Stimulated activated CD8-positive, alpha-beta memory T cell treated with anti-CD3 and anti-CD28 coated beads, Interleukin-4, amount 100 ng/mL, for 1 hour (primary cell): ENCODE measurements at places on chromosomes 3 and 15.

DNA sequence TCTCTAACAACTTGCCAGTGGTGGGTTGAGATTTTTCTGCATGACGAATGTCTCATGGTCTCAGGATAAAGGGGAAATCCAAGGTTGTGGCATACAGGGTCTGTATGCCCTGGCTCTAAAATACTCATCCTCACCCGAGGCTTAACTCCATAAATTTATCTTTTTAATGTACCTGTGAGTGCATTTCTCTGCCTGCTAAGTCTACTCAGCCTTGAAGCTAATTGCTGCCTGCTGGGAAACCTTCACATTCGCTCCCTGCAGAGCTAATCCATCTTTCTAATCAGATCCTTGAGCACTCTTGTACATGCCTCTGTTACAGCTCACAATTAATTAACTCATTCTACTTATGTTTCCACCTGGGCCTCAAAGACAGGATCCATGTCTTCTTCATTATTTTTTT is 93.8 kb downstream of the CMSS1 start:
- no peak for DNase-seq

GRCh38 chr15:31307270-31308184 is 19.1 kb upstream of the KLF13 start:
- DNase-seq: no peak

GRCh38 chr15:47139965-47140364 is 577.3 kb upstream of the SEMA6D start:
- DNase-seq: no peak

DNA sequence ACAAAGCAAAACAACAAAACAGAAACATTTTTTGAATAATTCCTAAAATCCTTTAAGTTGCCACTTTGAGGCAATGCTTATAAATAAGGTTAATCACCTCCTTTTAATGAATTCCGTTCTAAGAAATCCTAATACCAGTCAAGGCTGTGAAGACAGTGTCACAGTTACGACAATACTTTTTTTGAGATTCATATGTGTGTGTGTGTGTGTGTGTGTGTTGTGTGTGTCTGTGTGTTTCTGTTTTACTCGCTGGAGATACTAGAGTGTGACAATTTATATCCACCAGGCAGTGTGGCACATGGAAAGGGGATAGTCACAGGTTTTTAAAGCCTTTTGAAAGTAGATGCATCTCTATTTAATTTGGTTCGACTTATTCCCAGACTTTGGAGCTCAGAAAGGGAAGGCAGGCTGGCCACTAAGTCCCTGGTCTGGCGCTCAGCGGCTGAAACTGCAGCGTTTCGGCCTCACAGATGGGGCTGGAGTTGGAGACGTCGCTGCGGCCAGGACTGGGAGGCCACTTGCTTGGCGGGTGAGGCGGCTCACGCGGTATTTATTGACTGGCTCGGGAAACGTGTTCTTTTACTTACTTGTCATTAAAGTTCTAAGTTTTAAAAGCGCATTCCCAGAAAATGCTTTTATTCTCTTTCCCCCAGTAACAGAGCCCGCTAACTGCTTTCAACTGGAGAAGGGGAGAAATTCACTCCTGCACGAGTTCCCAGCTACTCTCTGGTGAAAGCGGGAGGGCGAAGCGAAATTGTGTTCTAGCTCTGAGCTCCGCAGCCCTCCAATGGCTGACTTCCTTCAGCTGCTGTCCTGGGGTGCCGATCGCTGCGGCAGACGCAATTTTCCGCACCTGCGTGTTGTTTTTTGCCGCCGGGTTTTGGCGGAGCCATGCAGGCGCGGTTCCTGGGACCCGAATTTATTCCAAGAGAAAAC is 13.7 kb downstream of the ZIC1 start:
- no peak for DNase-seq

GRCh38 chr3:145780301-145780700 is 380.7 kb downstream of the PLOD2 start:
- no peak for DNase-seq

DNA sequence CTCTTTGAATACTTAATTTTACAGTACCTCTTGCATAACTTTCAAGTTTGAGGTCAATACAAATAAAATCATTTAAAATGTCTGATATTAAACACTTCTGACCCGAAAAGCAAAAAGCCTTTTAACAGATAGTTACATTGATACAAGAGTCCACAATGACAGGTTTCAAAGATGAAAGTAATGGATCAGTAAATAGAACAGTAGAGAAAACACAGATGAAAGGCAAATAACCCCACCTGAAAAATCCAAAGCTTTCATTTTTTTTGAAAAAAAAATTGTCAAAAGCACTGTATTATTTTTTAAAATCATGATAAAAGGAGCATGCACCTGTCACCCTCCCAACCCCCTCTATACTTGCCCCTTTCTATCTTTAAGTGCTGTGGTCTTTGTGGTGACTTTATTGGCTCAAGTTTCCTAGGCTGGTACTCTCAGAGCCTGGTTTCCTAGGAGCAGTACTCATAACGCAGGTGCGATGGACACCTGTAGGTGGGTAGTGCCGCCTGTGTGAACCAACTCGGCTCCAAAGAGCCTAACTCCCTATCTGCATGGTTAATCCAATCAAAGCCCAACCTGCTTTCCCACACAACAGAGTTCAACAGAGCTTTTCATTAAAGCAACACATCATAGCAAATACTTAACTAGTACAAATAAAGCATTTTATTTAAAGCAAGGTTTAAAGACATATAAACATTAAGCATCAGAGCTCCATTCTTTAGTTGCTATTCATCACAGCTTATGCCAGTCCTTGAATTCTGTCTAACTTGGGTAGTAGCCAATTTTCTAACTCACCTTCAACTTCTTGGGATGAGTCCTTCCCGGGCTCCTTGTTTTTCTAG is 32.2 kb downstream of the LIPC start:
- no peak for DNase-seq

DNA sequence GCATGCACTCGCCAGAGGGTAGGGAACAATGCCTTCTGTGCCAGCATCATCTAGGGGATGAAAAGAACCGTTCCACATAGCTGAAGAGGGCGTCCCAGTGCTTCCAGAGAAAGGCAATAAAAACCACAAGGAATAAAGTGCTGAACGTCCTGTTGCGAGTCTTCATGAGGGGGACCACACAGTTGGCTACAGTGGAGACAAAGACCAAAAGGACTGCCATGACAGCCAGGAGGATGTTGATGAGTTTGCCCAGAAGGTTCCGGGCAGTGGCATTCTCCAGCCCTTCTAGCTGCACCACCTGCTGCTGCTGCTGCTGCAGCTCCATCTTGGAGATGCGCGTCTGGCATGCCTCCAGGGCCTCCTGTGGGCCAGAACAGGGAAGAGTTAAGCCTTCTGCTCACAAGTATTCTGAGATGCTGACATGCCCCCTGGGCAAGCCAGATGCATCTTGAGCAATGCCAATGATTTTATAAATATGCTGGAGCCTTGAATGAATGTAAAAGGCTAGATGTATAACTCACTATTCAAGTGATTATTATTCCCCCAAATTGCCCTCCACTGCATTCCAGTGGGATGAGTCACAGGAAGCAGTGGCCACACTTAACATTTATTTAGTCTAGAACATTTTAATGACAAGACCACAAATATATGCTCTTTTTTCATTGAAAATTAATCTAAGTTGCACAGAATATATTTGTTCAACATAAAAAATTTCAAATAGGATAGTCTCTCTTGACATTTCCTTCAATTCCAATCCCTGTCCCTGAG is 45.1 kb upstream of the PLXND1 start:
- DNase-seq: no peak

DNA sequence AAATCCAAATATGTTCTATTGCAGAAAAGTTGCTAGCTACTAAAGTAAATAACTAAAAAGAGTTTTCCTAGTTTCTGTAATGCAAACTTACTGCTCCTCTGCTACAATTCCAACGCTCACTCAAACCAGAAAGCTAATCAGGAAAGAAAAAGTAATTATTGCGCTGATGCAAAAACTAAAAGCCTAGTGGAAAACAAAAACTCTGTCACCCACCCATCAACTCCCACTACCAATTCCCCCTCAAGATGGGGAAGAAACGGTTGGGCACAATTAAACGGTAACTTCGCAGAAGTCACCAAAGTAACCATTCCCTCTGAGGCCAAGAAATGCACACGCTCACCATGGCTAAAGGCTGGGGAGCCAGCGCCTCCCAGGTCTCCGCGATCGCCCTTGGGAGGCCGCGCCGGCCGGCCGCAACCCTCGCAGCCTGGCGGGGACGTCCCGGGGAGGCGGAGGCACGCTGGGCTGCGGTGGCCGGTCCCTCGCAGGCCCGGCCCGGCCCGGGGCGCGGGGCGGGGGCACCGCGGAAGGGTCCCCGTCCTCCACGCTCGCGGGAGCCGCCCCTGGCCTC is 684 bp downstream of the SLTM start:
- no peak for DNase-seq

DNA sequence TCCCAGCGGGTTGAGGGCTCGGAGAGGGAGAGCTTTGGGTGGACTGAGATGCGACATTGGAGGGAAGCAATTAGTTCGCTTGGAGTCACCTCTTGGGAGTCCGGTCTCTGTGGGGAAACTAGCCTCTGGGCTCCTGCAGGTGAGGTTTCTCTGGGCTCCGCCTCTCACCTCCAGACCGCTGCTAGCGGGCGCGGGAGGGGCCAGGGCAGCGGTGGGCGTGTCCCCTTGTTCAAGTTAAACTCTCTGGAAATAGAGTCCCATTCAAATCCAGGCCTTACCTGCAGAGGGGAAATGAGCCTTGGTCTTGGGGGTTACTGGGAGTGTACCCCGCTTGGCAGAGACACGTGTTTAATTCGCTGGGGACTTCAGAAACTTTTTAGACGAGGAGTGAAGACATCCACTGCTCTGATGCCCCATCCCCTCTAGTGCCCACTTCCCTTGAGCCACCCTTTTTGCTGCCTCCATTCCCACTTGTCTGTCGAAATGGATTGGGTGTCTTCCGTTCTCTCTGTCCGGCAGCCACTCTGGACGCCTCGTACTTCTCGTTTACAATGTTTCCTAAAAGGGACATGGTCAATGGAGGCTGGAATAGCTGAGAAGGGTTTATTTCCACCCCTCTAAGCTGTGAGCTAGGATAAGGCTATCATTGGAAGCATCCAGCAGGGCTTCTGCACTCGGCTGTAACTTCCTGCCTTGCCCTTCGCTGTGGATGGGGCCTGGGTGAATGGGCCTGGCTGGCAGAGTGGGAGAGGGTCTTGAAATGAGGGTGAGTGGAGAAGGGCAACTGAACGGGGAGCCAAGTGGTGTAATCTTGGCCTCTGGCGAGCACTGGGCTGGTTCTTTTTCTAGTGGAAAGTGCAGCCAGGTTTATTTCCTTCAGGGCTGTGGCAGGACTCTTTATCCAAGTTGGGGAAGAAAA is 1.1 kb downstream of the MITF start:
- no peak for DNase-seq

GRCh38 chr3:39780352-39780751 is 29.1 kb upstream of the MYRIP start:
- no peak for DNase-seq

- DNase-seq: no peak
Measured at GRCh38 chr3:100561459-100562158, 47.8 kb upstream of the ADGRG7 start.

GRCh38 chr15:74252291-74252690 is 16.2 kb downstream of the CCDC33 start:
- DNase-seq: no peak

DNA sequence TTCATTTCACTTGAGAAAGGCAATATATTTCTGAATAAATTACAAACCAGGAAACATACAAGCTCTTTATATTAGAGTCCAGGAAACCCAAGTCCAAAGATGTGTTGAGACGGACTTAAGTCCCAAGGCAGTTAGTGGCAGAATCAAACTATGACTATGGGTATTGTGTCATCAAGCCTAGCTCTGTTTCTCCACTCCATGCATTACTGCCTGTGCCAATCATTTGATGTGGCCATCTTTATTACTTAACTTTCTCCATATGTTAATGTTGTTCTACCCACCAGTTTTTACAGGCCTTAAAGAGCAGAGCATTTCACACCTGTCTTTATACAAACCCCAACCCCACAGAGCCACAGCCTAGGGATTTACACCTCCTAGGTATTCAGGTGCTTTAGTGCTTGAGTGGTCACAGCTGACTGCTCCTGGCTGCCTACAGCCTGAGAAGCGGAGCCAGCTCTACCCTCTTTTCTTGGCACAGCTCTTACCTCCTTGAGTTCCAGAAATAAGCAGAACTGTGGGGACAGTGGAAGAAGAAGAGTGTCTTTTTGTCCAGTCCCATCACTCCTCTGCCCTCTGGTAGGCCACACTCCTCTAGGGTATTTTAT is 92.1 kb downstream of the DTWD1 start:
- no peak for DNase-seq

GRCh38 chr15:99613887-99614647 is 48.3 kb downstream of the MEF2A start:
- DNase-seq: no peak

GRCh38 chr3:159348431-159348830 is 546.6 kb downstream of the MFSD1 start:
- no peak for DNase-seq

DNA sequence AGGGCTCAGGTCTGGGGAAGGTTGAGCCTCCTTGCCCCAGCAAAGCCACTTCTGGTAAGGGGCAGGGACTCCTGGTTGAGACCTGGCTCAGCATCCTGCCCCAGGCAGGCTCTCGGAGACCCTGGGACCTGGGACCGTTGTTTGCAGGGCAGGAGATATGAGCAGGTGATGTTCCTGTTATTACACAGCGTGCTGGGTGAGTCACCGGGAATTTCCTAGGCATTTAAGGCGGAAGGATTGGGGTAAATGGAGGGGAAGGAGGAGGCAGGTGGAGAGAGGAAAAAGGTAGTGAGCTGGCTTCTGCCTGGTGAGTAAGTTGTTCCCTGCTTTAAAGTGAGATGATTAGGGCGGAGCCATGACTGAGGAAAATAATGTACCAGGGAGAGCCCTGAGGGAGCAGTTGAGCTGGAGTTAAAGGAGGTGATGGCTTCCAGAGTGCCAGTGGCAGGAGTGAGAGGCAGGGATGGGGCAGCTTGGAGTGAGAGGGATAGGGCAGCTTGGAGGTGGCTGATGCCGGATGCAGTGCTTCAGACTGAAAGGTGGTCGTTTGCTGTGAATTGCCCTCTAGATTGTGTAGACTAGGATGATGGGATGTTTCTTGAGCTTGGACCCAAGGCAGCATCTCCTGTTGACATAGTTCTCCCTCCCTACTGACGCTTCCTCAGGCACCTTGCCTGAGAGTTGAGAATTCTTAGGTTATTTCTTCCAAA is 79.4 kb downstream of the AAGAB start:
- no peak for DNase-seq

GRCh38 chr3:160851629-160852210 is 95.7 kb downstream of the PPM1L start:
- no peak for DNase-seq

DNA sequence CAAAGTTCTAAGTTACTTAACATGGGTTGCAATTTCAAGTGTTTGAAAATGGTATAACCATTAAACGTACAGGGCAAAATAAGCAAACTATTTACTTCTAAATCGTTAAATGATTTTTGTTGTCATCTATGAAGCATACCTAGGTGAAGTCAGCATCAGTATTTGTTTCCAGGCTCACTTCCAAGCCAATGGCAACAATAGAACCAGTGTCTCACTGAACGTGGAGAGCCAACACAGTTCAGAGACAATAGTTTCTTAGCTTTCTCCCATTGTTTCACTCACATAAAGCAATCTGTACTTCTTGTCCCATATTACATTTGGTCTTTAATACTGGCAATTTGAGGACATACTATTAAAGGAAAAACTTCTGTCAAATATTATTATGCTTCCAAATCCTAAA is 397.2 kb downstream of the MECOM start:
- DNase-seq: no peak

- DNase-seq: no peak
Measured at GRCh38 chr15:91413142-91413541, 313.1 kb downstream of the SV2B start.
